Activated CD4-positive, alpha-beta T cell treated with anti-CD3 and anti-CD28 coated beads for 4 hours (primary cell): ENCODE measurements at places on chromosomes 6 and 20.

- no peak for DNase-seq
Measured at GRCh38 chr6:70424291-70424690, 11.0 kb downstream of the FAM135A start.

- no peak for DNase-seq
Measured at GRCh38 chr6:149013586-149014344, 266.9 kb downstream of the UST start.

DNA sequence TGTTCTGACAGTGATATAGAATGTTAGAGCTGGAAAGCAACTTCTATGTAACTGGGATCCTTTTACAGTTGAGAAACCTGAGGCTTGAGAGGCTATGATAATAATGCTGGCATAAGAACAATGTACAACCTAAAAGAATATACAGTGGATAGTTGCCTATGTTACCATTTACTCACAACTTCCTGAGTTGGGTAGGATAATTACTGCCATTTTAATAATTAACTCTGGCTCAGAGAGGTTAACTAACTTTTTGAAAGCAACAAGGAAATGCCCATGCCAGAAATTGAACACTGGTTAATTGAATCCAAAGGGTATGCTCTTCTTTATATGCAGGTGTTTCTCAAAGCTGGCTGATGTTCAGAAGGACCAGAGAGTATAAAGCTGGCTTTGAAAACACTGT is 530.7 kb upstream of the MAP3K7 start:
- no peak for DNase-seq

DNA sequence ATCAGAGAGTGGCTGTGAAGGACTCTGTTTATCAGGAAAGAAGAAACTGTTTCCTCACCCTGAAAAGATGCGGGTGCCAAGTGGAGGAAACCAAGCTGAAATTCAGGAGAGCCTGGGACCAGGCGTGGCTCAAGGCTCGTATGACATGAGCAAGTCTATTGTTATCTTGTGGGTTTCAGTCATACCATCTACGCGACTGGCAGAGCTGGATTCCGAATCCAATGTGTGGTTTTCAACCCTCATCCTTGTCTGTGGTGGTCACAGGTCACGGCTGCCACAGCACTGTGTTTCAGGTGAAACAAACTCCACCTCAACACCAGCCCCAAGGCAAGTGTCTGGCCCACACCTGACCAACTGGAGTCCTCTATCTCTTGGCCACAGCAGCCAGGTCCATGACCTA is 9.1 kb downstream of the MC3R start:
- DNase-seq, result no peak

DNA sequence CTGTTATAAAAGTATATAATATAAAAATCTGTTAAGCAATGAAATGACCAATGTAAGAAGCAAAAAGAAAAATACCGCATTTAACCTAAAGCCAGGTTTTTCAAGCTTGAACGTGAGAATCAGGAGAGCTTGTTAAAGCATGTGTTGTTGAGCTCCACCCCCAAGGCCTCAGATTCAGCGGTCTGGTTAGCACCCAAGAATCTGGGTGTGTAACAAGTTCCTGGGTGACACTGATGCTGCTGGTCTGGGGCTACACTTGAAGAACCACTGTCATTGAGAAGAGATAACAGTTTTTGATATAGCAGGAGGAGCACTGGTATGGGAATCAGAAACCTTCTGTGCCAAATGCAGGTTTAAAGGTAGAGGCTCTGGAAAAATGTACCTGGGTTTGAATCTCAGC is 154.0 kb downstream of the ID4 start:
- no peak for DNase-seq

DNA sequence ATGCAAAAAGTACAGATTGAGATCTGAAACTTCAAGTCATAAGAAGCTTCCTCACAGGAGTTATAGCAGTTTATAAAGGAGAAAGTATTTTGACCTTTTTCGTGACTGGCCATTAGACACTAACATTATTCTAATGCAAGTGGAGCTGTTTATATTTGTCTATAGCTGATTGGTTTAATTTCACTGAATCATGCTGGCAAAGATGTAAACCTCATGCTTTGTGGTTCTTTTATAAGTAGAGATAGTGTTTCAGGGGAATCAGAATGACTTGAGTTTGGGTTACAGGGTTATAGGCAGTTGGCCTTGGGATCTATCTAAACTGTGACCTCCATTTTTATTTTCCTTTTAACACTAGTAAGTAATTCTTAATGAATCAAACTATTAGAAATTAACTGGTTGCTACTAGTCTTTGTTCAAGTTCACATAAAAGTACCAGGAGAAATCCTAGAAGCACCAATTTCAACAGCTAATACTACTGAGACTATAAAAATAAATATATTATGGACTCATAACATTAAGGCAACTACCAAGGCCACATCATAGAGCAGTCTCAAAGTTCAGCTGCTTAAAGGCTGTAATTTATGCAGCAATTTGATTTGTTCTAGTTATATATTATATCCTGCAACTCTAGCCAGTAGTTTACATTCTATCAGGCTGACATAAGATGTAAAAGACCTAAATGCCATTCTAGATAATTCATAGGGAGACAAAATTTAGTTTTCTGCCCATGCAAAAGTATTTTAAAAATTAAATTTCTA is 94.0 kb downstream of the RNGTT start:
- no peak for DNase-seq

DNA sequence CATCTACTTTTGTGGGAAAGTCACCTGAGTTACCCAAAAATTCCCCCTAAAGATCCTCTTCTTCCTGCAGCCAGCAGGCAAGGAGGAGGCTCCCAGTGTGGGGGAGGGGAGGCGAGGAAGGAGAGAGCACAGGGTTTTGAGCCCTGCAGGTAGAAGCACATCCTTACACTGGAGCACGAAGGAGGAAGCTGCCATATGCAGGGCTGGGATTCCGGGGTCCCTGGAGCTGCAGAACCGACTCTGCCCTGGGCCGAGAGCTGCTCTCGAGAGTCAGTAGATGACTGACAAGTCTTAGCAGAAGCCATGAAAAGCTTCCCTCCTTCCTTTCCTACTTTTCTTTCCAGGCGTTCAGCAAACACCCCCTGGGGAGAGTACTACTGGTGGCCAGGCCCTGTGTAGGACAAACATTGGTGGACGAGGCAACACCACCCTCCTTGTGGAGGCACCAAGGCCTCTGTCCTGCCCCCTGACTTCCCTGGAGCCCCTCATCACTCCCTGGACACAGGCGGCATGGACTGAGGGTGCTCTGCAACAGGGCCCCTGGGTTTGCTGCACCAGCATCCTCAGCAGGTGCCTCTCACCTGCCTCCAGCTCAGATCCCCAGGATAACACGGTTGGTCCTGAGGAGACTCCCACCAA is 211.7 kb upstream of the CST7 start:
- no peak for DNase-seq

- DNase-seq, result no peak
Measured at GRCh38 chr6:142966294-142966693, 21.3 kb upstream of the HIVEP2 start.

GRCh38 chr6:156776470-156776839 is 723 bp upstream of the ARID1B start:
- peak; percentile 20 for DNase-seq
